Activated CD4-positive, CD25-positive, alpha-beta regulatory T cell treated with anti-CD3 and anti-CD28 coated beads, Interleukin-2, amount 50 U/mL, for 24 hours (primary cell): ENCODE measurements at places on chromosomes 2 and 18.

DNA sequence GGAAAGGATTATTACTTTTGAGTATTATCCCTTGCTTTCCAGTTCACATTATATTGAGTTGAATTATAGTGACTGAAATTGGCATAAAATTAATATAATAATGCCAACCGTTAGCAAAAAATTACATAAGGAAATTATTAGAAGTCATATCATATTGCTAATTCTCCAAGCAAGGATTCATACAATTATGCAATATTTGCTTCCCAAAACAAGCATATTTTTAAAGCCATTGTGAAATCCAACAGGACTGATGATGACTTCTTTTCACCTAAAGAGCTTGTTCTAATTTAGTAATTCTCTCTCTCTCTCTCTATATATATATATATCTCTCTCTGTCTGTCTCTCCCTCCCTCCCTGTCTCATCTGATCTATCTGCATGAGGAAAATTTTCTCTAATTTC is 283.5 kb downstream of the DSEL start:
- no peak for ATAC-seq

GRCh38 chr2:227150222-227150936 is 13.6 kb downstream of the COL4A4 start:
- no peak for ATAC-seq

GRCh38 chr2:28647682-28648081 is 103.9 kb upstream of the PPP1CB start:
- no peak for ATAC-seq

DNA sequence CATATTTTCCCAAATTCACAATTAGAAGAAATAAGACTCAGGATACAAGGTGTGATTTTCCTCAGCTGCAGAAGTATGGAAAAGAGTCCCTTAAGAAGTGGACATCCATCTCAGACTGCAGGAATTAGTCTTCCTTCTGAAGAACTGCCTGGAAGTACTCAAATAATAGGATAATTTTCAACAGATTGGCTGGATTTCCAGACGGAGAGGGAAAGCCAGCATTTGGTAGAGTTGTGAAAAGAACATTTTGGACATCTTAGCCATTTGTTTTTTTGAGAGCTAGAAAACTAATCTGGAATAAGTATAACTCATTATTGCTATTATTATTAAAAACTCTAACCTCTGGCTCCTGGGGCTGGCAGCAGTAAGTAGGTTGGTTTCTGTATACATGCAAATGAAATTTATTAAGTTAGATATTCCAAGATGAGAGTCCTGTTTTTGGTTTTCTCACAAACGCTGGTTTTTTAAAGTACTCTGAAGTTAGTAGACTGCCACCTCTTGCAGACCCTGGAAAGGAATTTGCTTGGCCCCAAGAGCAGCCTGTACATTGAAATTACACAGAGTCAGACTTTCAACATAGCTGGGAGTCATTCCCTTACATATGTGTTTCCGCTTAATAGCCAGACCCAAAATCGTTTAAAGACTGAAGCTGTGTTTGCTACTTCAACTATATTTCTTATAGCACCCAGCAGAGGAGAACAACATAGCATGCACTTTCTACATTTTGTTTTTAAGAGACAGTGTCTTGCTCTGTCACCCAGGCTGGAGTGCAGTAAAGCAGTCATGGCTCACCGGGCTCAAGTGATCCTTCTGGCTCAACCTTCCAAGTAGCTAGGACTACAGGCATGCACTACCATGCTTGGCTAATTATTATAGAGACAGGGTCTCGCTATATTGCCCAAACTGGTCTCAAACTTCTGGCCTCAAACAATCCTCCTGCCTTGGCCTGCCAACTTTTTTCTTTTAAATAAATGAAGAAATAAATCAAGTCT is 142.4 kb downstream of the THADA start:
- ATAC-seq, result no peak

DNA sequence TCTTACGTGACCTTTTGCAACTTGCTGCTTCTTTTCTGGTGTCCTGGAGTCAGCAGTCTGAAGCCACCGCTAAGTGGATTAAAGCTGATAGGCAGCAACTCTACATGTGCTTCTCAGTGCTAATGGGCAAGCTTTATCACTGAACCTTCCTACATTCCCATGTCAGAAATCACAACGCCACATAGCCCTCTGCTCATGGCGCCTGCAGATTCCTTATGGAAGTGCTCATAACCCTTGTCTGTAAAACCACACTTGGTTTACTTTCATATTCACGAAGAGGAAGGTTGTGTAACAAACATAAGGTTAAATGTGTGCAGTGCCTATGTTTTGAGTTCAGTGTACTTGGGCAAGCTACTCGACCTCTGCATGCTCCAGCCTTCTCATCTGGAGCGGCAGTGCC is 319.8 kb downstream of the FBXO15 start:
- ATAC-seq, result no peak

DNA sequence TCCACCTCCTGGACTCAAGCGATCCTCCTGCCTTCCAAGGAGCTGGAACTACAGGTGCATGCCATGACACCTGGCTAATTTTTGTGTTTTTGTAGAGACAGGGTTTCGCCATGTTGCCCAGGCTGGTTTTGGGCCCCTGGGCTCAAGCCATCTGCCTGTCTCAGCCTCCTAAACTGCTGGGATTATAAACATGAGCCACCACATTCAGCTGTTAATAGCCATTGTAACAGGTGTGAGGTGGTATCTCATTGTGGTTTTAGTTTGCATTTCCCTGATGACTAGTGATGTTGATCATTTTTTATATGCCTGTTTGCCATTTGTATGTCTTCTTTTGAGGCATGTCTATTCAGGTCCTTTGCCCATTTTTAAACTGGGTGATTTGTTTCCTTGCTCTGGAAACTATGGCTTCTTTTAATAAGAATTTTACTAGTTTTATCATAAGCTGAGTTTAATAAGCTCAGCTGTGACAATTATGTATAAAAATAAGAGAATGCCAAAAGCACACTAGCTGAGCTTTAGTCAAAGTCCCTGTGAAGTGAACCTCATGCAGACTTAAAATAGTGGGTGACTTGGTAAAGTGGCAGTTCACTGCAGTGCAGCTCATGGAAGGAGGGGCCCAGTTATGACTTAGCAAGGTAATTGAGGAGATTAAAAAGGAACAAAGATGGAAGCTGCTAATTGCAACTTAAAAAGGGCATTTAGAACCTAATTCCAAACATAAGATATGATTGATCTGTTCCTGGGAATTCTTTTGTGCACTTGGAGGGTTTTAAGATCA is 465.1 kb downstream of the TGIF1 start:
- no peak for ATAC-seq
